ENCODE measurements at places on chromosomes 16 and 17.

DNA sequence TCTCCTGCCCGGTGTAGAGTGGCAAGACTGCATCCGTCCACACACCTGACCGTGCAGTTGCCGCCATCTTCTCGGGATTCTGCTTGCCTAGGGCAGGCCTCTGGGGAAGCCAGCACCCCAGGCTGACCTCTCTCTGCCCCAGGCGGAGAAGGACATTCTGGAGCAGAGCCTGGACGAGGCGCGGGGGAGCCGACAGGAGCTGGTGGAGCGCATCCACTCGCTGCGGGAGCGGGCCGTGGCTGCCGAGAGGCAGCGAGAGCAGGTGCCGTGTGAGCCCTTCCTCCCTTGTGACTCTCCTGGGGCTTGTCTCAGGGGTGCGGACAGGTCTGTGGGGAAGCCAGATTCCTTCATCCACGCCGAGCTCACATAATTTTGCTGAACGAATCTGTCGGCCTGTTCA lies 19.8 kb downstream of the CARD14 start:
- DNase-seq, result no peak

DNA sequence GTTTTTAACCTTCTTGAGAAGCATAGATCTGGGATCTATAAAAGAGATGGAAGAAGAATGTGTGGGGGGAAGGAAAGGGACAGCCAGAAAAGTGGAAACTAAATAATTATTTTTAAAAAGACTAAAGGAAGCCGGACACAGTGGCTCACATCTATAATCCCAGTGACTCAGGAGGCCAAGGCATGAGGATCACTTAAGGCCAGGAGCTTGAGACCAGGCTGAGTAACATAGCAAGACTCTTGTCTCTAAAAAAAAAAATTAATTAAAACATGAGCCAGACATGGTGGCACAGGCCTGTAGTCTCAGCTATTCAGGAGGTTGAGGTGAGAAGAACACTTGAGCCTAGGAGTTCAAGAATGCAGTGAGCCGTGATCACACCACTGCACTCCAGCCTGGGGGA lies 335.1 kb downstream of the GRIN2A start:
- DNase-seq, result no peak

DNA sequence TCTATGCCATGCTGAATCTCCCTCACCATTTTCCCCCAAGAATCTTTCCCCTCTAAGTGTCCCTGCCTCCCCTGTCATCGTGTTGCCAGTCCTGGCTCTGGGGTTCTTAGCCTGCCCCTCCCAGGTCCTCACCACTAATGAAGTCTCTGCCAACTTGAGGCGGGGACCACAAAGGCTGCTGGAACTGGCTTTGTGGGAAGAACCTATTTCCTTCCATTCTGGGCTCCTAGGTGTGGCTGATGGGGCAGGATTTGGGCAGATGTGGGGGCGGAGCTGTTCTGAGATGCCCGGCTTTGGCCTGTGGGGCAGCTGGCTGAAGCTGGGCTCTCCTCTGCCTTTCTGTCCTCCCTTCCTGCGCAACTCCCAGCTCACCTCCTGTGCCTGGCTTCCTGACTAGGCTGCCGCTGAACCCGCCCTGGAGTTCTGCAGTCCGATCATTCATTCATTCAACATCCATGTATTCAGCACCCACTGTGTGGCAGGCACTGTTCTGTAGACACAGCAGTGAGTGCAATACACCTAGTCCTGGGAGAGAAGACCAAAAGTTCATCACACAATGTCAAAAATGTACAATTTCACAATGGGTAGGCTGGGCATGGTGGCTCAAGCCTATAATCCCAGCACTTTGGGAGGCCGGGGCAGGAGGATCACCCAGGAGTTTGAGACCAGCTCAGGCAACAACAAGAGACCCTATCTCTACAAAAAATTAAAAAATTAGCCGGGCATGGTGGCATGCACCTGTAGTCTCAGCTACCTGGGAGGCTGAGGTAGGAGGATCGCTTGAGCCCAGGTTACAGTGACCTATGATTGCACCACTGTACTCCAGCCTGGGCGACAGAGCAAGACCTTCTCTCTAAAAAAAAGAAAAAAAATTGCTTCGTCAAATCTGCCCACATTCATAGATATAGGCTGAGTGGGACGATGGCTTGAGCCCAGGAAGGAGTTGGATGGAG lies 1.9 kb upstream of the SNN start:
- DNase-seq, result no peak

GRCh38 chr16:23960081-23960885 lies 124.5 kb downstream of the PRKCB start:
- no peak for DNase-seq

GRCh38 chr16:57977418-57978069 lies 6.6 kb upstream of the CNGB1 start:
- no peak for DNase-seq

DNA sequence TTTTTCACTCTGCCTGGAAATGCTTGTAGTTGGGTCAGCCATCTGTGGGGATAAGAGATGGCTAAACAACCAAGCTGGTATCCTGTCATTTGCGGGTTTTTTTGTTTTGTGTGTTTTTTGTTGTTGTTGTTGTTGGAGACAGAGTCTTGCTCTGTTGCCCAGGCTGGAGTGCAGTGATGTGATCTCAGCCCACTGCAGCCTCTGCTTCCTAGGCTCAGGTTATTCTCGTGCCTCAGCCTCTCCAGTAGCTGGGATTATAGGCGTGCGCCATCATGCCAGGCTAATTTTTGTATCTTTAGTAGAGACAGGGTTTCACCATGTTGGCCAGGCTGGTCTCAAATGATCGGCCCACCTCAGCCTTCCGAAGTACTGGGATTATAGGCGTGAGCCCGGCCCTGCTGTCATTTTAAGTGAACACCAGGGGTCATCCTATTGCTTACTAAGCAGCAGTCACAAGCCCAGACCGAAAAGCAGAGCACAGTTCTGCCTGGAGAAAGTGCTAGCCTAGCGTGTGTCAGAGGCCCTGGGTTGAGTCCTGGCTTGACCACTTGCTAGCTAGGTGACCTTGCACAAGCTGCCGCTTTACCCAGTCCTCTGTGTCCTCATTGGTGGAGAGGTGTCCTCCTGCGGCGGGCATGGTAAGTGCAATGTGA lies 4.6 kb downstream of the SMCR8 start:
- DNase-seq, result no peak

- DNase-seq, result no peak
Observed at GRCh38 chr16:54936979-54937670, 6.5 kb downstream of the IRX5 start.

DNA sequence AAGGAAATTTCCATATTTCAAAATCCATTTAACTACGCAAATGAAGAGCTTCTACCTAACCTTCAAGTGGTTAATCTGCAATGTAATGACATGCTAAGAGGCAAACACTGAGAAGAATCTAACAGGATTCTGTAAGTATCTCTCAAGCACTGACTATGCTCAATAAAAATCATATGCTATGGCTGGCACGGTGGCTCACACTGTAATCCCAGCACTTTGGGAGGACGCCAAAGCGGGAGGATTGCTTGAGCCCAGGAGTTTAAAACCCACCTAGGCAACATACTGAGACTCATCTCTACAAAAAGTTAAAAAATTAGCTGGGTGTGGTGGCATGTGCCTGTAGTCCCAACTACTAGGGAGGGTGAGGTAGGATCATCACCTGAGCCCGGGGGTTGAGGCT lies 32.7 kb downstream of the GNA13 start:
- no peak for DNase-seq

DNA sequence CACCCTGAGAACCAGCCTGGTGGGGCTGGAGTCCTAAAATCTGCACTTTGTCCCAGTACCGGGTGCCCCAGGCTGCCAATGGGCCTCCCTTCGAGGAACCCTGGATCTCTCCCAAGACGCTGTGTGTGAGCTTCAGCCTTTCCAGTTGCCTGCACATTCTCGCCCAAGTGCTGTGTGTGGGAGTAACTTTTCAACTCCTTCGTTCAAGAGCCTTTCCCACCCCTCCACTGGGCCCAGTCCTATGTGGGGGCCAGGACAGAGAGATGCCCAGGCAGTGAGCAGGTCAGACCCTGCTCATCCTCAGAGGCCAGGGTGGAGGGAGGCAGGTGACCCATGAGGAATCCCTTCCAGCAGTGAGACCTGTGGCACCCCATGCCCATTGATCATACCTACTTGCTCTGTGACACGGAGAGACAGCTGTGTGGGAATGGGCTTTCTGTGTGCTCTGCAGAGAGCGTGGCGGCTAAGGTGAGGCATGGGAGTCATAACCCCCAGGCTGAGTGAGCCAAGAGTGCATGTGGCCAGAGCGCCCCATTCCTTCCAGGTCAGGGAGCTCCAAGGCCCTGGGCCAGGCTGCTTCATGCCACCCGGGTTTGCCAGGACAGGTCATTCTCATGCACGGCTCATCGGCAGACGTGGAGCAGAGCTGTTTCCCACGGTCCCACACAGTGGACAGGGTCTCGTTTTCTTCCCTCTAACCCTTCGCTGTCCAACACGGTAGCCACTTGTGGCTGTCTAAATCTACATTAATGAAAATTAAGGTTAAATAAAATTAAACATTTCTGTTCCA lies 154.4 kb downstream of the CLEC16A start:
- no peak for DNase-seq

- no peak for DNase-seq
Observed at GRCh38 chr16:74451951-74452758, 30.9 kb upstream of the CLEC18B start.

DNA sequence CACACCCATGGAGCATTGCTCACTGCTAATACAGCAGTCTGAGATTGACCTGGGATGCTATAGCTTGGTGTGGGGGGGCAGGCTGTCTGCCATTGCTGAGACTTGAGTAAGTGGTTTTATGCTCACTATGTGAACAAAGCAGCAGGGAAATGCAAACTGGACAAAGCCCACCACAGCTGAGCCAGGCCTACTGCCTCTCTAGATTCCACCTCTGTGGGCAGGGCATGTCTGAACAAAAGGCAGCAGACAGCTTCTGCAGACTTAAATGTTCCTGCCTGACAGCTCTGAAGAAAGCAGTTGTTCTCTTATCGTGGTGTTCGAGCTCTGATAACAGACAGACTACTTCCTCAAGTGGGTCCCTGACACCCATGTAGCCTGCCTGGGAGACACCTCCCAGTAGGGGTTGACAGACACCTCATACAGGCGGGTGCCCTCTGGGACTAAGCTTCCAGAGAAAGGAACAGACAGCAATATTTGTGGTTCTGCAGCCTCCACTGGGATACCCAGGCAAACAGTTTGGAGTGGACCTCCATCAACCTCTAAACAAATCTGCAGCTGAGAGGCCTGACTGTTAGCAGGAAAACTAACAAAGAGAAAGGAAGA lies 2204.8 kb downstream of the TP53TG3F start:
- DNase-seq, result no peak

DNA sequence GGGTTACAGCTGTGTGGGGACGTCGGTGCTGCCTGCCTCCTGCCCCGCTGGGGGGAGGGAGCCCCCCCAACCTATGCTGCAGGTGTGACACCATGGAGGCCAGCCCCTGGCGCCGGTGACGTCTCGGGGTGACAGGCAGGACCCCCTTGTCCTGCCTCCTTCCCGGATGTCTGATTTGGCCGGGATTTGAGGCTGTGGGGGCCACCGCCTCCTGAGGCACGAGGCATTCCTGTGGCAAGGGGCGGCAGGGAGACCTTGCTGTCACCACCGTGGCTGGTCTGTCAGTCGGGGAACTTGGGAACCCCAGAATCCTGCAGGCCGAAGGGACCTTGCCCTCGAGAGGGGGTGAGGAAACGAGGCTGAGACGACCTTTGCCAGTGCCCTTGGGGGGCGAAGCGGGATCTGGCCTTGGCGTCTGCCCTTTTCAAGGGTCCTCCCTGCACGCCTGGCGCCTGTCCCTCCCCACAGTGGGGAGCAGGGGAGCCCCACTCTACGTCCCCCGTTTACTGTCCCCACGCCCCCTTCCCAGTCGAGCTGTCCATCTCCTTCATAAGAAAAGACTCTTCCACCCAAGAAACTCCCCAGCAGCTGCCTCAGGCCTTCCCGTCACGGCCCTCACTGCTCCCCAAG lies 74.4 kb downstream of the METRNL start:
- no peak for DNase-seq

DNA sequence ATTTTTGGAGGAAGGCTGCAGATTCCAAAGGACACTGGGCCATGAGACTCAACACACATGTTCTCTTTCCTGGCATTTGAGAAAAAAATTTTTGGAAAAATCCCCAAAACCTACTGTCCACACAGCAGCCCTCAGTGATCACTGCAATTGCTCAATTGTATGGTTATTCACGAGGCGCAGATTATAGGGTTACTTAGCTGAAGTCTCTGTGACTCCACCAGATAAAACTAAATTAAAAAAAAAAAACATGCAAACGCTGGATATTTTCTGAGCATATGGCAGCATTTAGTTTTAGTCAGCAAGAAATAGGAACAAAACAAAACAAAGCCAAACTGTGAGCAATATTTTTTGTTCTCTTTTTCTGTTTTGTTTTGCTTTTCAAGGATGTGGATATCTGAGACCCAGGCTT lies 83.8 kb upstream of the FAM20A start:
- no peak for DNase-seq

GRCh38 chr16:81652798-81653505 lies 126.1 kb upstream of the PLCG2 start:
- DNase-seq, result no peak

DNA sequence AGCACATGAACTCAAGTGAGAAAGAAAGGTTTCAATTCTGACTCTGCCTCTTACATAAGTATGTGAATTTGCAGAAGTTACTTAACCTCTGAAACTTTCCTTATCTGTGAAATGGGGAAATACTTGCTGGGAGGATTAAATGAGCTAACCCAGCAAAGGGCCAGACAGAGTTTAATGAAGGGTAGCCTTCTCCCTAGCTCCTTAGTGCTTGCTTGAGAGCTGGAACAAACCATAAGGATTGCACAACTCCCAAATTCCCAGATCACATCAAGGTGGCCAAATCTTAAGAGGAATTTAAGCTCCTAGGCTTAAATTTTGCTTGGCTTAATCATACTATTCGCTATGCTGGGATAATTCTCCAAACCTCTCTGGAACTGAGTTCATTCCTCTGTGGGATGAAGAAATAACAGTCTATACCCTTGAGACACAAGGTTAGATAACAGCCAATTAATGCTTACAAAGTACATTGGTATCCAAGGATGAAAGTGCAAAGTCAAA lies 11.8 kb upstream of the WSB1 start:
- no peak for DNase-seq

DNA sequence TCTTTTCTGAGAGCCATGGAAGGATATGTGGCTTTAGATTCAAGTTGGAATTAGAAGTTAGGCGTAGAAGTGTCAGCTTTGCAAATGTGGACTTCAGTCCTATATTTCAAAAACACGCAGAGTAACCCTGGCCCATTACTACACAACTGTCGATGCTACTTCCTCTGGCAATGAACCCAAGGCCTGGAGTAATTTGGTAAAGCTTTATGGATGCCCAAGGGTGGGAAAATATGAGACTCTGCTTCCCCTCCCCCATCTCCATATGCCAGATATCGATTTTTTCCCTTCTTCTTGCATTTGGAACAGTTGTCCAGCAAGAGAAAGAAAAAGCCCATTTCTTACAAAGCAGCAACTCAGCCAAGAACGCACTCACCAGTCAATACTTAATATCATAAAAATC lies 2.9 kb upstream of the MAP1LC3B start:
- DNase-seq, result no peak

DNA sequence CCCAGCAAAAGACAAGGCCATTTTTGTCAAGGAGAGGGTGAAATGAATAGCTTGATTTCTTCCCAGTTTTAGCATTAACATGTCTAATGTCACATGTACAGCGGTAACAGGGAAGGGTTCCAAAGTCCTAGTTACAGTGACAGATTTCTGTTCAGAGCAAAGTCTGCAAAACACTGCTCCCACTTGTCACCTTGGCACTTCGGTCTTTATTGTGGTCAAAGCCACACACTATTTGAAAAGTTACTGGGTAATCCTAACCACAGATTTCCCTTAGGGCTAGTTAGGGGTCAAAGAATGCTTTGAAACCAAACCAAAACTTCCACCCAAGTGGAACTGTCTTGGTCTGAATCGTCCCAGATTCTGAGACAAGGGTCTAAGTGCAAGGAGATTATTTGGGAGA lies 455.6 kb downstream of the HS3ST3B1 start:
- DNase-seq, result no peak

GRCh38 chr17:43584666-43585102 lies 38.5 kb upstream of the ETV4 start:
- DNase-seq, result no peak

Data from T-helper 22 cell (primary cell).